ENCODE measurements at places on chromosomes 3 and 15. TPM values are rescaled to one million over a fixed set of nuclear protein-coding genes. Genes with fewer than 3 reads are reported as not detected.

MYRIP gene
- total RNA-seq: 0.11 TPM

- DNase-seq: peak; percentile 45
Observed at GRCh38 chr15:42919799-42920518, 619 bp downstream of the TTBK2 start.

GRCh38 chr3:69922521-69923000 lies 77.0 kb upstream of the SAMMSON start:
- DNase-seq: no peak

DNA sequence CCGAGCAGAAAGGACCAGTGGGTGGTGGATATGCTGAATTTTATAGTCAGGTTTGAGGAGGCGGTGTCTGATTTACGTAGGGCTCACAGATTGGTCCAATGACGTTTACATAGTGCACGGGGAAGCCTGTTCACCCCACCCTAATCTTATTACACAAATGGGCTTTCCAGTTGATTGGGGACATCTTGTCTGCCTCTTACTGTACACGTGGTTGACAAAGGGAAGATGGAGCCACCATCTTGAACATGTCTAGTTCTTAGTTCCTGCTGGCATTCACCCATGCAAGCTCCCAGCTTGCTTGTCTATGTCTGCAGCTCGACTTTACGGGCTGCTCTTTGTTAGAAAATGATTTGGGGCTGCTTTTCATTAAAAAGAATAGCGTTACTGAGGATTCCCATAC lies 332.0 kb upstream of the SLCO3A1 start:
- DNase-seq: no peak

- DNase-seq: no peak
Observed at GRCh38 chr15:65084500-65085206, 8.1 kb downstream of the KBTBD13 start.

GRCh38 chr3:129021140-129021551 lies 20.0 kb downstream of the EFCC1 start:
- peak; percentile 75 for DNase-seq

- no peak for DNase-seq
Observed at GRCh38 chr3:103295974-103296570, 861.3 kb downstream of the ZPLD1 start.

- no peak for DNase-seq
Observed at GRCh38 chr15:51139091-51139490, 44.4 kb upstream of the TNFAIP8L3 start.

SPATA12 gene
- total RNA-seq: not detected

UROC1 gene
- not detected for total RNA-seq

DNA sequence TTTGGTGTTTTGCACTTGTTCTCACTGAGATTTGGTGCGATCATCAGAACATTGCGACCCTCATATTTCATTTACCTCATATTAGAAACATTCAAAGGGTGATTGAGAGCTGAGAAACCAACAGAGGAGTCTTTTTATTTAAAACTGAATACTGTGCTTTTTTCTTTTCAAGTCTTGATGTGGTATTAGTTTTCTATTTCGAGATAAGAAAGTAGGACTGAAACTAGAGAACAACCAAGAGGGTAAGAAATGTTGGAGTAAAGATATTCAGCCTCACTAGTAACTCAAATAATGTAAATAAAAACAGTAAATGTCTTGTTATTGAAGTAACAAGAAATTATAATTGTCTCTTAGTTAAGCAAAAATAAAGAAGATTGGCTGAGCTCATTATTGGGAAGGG lies 26.5 kb downstream of the EFHB start:
- no peak for DNase-seq

- DNase-seq: no peak
Observed at GRCh38 chr15:47523681-47524475, 193.4 kb upstream of the SEMA6D start.

GRCh38 chr3:13461169-13462124 lies 18.7 kb upstream of the HDAC11 start:
- DNase-seq: peak; percentile 21

GRCh38 chr3:36372534-36372935 lies 7.8 kb upstream of the STAC start:
- DNase-seq: peak; percentile 61

- no peak for DNase-seq
Observed at GRCh38 chr3:159910991-159911663, 77.5 kb upstream of the IL12A start.

SOX14 gene
- total RNA-seq: not detected

IMPG2 gene
- total RNA-seq: 0.05 TPM

GRCh38 chr15:38699633-38700230 lies 135.1 kb upstream of the RASGRP1 start:
- peak; percentile 37 for DNase-seq
